ENCODE measurements at places on chromosomes 4 and X. TPM values are rescaled to one million over a fixed set of nuclear protein-coding genes. Genes with fewer than 3 reads are reported as not detected.

Gene ANXA3
- 45.7 TPM for total RNA-seq

Gene PAGE2
- not detected for total RNA-seq

Gene DIPK2B
- 2.9 TPM for total RNA-seq

Gene BEX5
- total RNA-seq, result not detected

Gene FSTL5
- total RNA-seq, result not detected

GRCh38 chr4:24244663-24245490 lies 339.5 kb downstream of the DHX15 start:
- peaks cover 5% of the 10 kb centered on the region for H3K4me1 ChIP-seq
- H3K36me3 ChIP-seq, result no peaks in the 10 kb centered on the region
- no peak for DNase-seq
- H3K27me3 ChIP-seq, result no peaks in the 10 kb centered on the region
- no peak overlapping the region for H3K4me3 ChIP-seq

DNA sequence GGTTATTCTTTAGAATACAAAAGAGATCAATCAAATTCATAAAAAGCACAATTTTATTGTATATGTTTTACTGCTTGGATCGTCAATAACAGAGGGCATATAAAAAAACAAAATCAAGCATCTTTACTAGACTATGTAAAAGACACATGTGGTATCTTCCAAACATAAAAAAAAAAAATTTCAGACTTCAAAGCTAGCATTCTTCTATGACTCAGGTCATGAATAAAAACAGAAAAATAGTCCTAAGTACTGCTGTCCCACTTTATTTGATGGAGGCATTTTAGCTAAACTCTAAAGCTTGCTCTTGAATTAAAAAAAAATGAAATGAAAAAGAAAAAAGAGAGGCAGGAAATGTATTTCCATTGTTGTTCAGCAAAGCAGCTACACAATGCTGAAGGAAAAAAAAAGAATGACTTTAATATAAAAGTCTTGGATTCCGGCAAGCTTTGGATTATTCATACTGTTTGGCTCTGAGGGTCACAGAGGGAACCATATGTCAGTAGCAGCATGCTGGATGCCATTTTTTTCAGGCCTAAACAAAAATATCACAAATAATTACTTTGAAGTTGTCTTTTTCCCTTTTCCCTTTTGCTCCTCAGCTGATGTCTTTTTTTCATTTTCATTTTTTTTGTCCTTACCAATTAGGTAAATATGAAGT lies 249.1 kb upstream of the DIAPH2 start:
- peak overlapping the region; percentile 46 for H3K27ac ChIP-seq
- H3K4me3 ChIP-seq, result no peak overlapping the region
- no peaks in the 10 kb centered on the region for H3K36me3 ChIP-seq
- DNase-seq, result no peak
- no peaks in the 10 kb centered on the region for H3K4me1 ChIP-seq
- peaks cover 4% of the 10 kb centered on the region for H3K27me3 ChIP-seq

DNA sequence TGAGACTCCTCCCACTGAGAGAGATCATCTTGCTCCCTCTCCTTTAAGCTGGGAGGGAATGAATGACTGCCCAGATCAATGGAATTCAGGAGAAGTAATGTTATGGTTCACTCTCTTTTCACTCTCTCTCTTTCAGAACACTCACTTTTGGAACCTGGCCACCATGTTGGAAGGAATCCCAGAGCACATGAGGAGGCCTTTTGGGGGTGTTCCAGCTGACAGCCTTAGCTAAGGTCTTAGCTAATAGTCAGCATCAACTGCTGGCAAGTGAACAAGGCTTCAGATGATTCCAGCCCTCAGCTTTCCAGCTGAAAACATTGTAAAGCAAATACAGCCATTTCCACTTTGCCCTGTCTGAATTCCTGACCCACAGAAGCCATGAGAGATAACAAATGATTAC lies 124.0 kb upstream of the CLNK start:
- no peak overlapping the region for H3K27ac ChIP-seq
- H3K4me3 ChIP-seq, result no peak overlapping the region
- H3K4me1 ChIP-seq, result no peaks in the 10 kb centered on the region
- no peaks in the 10 kb centered on the region for H3K36me3 ChIP-seq
- DNase-seq, result no peak

DNA sequence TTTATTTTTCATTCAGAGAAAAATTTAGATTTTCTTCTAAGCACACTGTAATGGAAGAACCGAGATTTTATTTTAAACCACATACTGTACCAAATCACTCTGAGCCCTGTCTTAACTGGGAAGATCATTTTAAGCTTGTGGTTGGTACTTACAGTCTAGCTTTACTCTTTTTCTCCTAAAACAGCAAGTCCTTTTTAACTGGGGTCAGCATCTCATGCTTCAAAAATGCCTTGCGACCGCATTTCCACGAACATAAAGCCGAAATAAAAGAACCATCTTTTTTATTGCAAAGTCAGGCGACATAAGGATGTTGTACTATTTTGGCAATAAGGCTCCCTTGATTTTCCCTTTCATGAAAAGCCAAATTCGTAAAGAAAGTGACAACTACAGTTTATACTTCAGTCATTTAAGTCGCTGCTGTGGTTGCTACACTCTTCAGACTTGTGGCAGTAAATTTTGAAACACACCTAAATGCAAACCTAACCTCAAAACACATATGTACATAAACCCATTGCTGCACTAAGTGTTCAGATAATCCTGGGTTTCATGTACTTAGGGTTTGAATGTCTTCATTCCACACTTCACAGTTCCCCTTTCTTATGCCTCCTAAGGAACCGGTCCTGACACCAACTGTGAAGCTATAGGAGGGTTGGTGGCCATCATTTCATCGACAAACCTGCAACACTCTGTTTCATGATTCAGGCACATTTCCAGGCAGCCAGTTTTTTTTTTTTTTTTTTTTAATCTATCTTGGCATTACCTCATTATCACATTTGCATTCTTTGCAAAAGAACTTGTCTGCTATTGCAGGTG lies 3.0 kb downstream of the STOX2 start:
- no peaks in the 10 kb centered on the region for H3K27me3 ChIP-seq
- no peaks in the 10 kb centered on the region for H3K36me3 ChIP-seq
- H3K4me1 ChIP-seq, result peaks cover 12% of the 10 kb centered on the region
- no peak overlapping the region for H3K4me3 ChIP-seq

GRCh38 chr4:175671491-175671934 lies 140.6 kb downstream of the GPM6A start:
- no peaks in the 10 kb centered on the region for H3K36me3 ChIP-seq
- H3K27ac ChIP-seq, result no peak overlapping the region
- DNase-seq, result no peak
- no peaks in the 10 kb centered on the region for H3K27me3 ChIP-seq

- DNase-seq, result no peak
- no peak overlapping the region for H3K27ac ChIP-seq
- no peak overlapping the region for H3K4me3 ChIP-seq
- H3K27me3 ChIP-seq, result no peaks in the 10 kb centered on the region
- H3K36me3 ChIP-seq, result no peaks in the 10 kb centered on the region
- H3K4me1 ChIP-seq, result no peaks in the 10 kb centered on the region
Observed at GRCh38 chr4:60812811-60813210, 387.3 kb upstream of the ADGRL3 start.

- DNase-seq, result no peak
- H3K27me3 ChIP-seq, result no peaks in the 10 kb centered on the region
- no peak overlapping the region for H3K4me3 ChIP-seq
- H3K27ac ChIP-seq, result no peak overlapping the region
- no peaks in the 10 kb centered on the region for H3K36me3 ChIP-seq
Observed at GRCh38 chrX:115360220-115360781, 70.8 kb downstream of the LUZP4 start.

DNA sequence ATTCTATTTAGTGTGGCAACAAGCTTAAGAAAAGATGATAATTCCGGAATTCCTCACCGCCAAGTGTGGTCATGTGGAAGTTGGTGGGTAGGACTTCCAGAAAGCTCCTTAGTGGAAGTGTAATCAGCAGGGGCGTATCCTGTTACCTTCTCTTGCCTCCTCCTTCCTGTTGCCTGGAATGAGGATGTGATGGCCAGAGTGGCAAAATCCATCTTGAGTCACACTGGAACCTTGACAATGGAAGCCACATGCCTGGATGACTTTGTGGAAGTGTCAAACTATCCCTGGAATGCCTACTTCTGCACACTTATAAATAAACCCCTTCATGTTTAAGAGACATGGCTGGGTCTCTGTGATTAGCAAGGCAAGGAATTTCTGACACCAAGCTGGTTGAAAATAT lies 191.0 kb downstream of the PRDM5 start:
- no peaks in the 10 kb centered on the region for H3K4me1 ChIP-seq
- H3K4me3 ChIP-seq, result no peak overlapping the region
- H3K27me3 ChIP-seq, result no peaks in the 10 kb centered on the region
- no peak for DNase-seq
- H3K27ac ChIP-seq, result no peak overlapping the region

GRCh38 chr4:119854364-119854763 lies 212.3 kb downstream of the MAD2L1 start:
- H3K27ac ChIP-seq, result no peak overlapping the region
- no peak overlapping the region for H3K4me3 ChIP-seq
- no peak for DNase-seq
- H3K36me3 ChIP-seq, result no peaks in the 10 kb centered on the region

DNA sequence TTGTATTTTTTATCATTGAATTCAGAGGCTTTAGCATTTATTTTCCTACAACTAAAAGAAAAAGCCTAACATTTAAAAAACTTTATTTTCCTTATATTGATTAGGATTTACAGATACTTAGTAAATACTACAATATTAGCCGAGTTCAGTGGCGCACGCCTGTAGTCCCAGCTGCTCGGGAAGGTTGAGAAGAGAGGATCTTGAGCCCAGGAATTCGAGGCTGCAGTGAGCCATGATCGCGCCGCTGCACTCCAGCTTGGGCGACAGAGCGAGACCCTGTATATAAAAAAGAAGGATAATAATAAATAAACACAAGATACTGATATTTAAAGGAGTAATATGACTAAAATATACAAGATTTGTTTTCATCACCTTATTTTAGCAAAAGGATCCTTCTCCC lies 681 bp upstream of the UPF3B start:
- no peaks in the 10 kb centered on the region for H3K4me1 ChIP-seq
- peak overlapping the region; percentile 83 for H3K4me3 ChIP-seq
- DNase-seq, result no peak
- H3K36me3 ChIP-seq, result peaks cover 24% of the 10 kb centered on the region

DNA sequence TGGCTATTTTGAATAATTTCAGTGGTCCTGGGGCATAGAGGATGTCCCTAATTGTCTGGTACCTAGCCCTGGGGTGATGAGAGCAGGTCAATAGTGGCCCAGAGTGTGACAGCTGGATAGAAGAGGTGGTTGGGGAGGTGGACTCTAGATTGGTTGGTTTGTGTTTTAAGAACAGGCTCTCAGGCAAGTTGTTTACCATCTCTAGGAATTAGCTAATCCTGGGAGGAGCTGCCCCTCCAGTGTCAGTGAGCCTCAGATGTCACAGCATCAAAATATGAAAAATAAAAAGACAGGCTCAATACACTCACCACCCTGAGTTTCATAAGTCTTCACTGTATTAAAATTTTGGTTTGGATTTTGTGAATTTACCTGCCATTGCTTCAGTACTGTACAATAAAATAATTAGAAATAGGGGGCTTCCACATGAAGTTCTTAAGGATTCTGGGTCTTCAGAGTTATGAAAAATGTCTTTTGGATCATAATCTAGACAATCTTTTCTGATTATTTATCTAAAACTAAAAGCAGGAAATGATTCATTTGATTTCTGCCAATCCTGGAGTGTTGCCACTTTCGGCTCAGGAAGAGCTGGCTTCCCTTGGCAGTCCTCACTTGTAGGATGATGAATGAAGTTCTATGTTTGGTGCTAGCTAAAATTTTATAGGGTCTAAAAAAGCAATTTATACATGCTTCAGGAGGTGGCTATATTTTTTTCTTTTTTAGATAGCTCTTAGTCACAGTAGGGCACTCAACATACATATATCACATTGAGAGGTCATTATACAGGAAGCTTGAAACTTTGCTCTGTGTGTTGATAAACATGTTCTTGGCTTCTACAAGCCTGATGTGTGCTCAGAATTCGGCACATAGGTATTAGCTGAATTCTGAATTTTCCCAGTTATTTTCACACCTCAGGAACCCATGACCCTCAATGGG lies 395.1 kb downstream of the RAB28 start:
- peaks cover 30% of the 10 kb centered on the region for H3K4me1 ChIP-seq
- no peak overlapping the region for H3K4me3 ChIP-seq

DNA sequence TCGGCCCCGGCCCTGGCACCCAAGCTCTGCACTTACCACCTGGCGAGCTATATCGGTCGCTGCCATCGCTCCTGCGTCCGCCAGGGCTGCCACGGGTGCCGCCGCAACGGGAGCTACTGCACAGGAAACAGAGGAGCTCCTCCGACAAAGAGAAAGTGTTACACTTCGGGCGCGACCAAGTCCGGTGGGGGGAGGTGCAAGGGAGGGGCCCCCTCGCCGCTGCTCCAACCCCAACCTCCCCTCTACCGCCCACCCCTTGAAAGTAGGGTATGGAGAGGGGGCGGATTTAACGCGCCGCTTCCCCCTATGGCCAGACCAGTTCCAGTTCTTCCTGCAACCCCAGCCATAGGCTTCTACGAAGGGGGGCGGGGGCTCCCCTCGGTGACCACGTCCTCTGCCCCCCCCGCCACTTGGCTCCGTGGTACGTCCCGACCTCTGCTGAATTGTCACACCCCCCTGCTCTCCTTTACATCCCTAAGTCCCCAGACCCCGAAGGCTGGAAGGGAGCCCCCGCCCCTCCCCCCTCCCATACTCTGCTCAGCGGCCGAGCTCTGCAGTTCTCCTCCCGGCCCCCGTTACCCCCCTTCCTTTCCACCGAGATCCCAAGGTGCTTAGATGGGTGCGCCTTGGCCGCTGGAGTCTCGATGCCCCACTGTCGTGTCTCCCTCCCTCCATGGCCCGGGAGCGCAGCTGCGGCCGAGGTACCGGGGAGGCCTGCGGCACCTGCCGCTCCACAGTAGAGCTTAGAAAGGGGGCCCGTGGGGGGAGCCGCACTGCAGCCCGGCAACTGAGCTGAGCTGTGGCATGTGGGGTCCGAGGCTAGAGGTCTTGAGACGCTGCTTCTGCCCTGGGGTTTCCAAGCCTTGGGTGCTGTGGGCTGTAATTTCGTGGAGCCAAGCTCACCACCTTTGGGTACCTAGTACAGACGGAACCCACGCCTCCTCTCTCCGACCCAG lies at the start of gene SEPTIN6:
TSS of gene SEPTIN6 (minus strand) at position 129 of the 956 bp plus-strand sequence. CDS start at position 66, 63 bp downstream.
- DNase-seq, result peak; percentile 38
- peak within 1 kb of the TSS; percentile 64 for H3K4me3 ChIP-seq
- H3K4me1 ChIP-seq, result no peaks in the 10 kb centered on the region
- no peaks in the 10 kb centered on the region for H3K36me3 ChIP-seq
- peak within 1 kb of the TSS; percentile 78 for H3K27ac ChIP-seq

- no peak overlapping the region for H3K4me3 ChIP-seq
- H3K27ac ChIP-seq, result no peak overlapping the region
- H3K4me1 ChIP-seq, result no peaks in the 10 kb centered on the region
- H3K36me3 ChIP-seq, result no peaks in the 10 kb centered on the region
- H3K27me3 ChIP-seq, result no peaks in the 10 kb centered on the region
Observed at GRCh38 chr4:165096776-165097175, 15.9 kb downstream of the TMEM192 start.

- no peak overlapping the region for H3K27ac ChIP-seq
- H3K4me1 ChIP-seq, result no peaks in the 10 kb centered on the region
- no peaks in the 10 kb centered on the region for H3K27me3 ChIP-seq
Observed at GRCh38 chrX:84156821-84157220, 31.2 kb downstream of the RPS6KA6 start.
